ENCODE measurements at places on chromosomes 7 and 10.
A peak's percentile ranks its signal among the peaks of the same experiment; 100 is the strongest.

DNA sequence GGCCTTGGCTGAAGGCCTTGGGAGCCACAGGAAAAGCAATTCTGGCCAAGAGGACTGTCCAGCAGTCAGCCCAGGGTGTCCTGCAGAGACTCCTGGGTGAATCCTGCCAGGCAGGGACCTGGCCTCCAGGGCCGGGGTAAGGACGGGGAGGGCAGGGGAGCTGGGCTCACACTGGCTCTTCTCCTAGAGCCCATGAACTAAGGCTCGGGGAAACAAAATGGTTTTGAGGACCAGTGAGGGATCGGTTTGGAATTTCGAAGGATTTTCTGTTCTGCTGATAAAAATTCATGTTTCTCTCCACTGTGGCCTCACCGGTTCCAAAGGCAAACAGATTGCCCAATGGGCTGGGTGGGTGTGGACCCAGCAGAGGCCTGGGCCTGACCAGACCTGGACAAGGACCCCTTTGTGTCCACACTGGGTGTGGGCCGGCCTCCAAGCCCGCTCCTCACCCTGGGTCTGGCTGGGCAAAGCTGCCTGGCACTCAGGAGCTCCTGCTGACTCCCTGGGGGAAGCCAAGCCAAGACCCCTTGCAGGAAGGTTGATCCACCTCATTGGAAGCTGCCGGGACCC, 27.3 kb downstream of the FAM20C start:
- no peak for DNase-seq

DNA sequence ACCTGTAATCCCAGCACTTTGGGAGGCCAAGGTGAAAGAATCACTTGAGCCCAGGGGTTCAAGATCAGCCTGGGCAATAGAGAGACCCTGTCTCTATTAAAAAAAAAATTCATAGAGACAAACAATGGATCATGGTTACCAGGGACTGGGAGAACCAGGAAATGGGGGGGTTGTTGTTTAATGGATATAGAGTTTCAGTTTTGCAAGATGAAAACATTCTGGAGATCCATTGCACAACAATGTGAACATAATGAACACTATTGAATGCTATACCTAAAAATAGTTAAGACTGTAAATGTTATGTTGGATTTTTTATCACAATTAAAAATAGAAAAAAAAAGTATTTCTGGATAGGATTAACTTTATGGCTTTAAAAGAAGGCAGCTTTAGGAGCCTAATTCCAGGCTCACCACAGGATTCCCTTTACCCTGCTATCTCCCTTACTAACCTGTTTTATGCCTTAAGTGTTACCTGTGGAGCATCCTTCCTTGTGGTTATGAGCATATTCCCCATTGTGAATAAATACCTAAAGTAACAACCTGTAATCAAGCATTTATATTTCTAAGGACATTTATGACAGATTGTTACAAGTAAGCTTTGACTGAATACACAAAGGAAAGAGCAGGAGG, 45.1 kb upstream of the SGCE start:
- no peak for DNase-seq

- no peak for DNase-seq
Observed at GRCh38 chr10:17850501-17850900, 41.4 kb downstream of the MRC1 start.

GRCh38 chr10:26914898-26915297, 54.1 kb upstream of the ABI1 start:
- no peak for DNase-seq

DNA sequence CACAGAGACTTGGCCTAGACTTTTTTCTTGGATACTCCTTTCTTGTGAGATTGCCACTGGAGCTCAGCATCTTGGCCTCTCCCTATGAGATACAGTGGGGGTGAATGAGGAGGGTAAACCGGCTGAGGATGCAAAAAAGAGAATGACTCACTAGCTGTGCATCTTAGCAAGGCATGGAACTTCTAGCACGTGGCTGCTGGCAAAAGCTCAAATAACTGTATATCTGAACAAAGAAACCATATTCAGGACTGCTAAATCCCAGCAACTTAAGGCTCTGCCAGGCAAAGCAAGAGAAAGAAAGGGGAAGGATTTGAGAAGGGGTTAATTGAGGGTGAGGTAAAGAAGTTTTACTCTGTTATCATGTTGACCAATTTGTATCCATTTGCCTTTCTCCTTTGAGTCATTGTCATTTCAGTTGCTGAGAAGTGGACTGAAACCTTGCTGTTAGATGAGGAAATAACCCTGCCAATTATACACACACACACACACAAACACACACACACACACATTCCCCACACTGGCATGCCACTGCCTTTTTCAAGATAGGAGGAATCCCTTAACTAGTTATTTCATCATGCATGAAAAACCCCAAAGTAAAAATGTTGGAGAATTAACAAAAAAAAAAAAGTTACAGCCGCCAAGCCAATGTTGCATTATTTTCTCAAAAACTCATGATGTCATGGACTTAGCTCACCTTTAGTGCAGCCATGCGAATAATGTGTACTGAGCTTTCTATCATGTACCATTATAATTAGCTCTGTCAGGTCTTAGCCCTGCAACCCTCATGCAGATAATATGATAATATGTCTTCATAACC, 997.3 kb downstream of the LRMDA start:
- peak; percentile 97 for DNase-seq

- no peak for DNase-seq
Observed at GRCh38 chr7:154937837-154938236, 65.1 kb downstream of the PAXIP1 start.

GRCh38 chr10:106424054-106424453, 740.5 kb downstream of the SORCS1 start:
- DNase-seq: peak; percentile 94

DNA sequence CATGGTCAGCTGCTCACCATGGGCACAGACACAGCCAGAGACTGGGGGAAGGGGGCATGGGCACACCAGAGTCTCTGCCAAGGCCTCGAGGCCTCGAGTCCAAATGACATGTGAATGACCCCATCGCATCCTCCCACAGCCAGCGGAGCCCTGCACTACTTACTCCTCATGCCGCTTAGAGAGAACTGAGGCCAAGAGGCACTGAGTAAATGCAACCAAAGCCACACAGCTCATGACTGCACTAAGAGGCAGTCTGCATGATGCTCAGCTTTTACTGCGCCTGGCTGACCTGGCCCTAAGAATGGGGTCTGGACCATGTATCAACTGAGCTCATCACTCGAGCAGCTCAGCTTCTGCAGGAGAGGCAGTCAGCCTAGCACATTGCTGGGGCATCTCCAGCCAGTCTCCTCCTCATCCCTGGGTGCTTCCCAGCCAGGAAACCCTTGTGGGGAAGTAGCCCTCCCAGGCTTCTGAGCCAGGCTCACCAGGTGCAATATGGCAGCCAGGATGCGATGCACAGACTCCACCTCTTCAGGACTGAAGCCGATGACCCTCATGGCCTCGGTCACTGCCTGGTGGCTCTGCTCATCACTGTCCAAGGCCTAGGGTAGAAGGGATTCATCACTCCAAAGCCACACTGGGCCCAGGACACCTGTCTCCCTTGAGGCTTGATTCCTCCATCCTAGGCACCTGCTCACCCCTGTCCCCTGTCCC, 7.5 kb downstream of the MYO1G start:
- DNase-seq: no peak

DNA sequence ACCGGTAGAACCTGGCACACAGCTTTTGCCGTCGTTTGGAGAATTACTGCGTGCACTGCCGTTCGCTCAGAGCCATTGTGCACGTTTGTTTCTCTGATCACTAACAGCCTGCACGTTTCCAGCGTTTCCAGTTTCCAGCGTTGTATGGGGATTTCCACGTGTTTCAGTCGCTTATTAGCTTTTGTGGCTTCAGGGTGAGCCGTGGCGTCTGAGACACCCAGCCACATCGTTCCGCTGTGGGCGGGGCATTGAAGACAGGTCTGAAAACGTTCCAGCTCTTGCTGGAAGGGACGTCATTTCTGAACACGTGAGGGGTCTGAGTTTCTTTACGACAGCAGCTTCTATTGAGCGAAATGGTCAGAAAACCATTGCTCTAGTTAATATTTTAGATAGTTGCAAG, 164.8 kb downstream of the DNAJB6 start:
- DNase-seq: no peak

- DNase-seq: no peak
Observed at GRCh38 chr10:123147635-123148413, at the start of gene HMX2. HMX2 (plus strand) TSS chr10:123148136; CDS start chr10:123148379, 243 bp downstream.

GRCh38 chr7:131800531-131800930, 244.1 kb upstream of the PODXL start:
- DNase-seq: no peak

DNA sequence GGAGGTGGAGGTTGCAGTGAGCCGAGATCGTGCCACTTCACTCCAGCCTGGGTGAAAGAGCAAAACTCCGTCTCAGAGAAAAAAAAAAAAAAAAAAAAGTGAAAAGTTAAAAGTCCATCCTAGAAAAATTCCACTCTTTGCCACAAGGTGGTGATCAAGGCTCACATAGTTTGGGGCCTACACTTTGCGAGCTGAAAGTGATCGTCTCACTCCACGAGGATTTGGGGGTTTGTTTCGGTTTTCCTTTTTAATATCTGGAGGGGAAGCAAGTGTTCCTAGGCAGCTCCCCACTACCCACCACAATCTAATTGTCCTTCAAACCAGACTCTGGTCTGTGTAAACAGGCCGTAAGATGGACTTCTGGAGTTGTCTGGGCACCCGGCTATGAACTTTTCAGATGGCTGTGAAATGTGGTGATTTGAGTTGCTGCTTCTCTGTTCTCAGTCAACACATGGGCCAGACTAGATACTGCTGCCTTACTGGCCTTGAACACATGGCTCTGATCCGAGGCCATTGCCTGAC, 27.1 kb downstream of the PRLHR start:
- DNase-seq: peak; percentile 61

- DNase-seq: no peak
Observed at GRCh38 chr10:78862328-78862640, 206.5 kb upstream of the ZMIZ1 start.

DNA sequence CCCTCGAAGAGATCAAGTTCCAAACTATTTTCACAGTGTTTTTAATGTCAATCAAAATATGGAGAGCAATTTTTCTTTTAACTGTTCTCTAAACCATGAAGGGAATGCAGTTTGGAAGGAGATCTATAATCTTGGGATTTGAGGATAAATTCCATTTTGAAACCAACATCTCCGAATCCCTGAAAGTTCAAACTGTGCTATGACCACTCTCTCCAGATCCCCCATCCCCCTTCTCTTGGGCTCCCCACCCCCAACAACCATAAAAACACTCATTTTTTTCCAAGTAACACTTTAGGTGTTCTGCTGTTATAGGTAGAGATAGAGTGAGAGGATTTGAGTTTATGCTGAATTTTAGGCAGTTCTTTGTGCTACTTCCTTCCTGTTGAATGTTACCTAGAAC, 1.7 kb downstream of the CALD1 start:
- no peak for DNase-seq
